Erythroblast (primary cell): ENCODE measurements at places on chromosomes 16 and 17.

DNA sequence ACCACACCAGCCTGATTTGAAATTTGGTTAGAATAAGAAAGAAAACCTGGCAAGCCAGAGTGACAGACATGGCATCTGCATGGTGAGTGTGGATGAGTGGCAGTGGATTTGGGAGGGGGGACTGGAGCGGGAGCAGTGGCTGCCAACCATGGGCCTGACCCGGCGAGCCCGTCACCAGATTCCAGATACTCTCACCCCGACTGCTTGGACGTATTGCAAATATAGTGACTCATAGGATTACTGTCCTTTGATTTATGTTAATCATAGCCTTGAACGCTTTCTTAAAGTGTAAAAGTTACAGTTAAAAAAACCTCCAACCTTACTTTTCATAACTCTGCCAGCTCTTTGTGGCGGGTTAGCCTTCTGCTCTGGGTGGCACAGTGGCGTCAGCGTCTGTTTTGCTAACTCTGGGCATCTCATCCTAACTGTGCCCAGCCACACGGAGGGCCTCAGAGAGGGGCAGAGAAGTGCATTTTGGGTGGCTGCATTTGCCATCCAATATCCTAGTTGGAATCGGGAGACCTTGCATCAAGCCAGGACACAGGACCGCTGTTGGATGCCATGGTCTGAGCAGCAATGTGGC is 26.8 kb upstream of the FOXK2 start:
- DNase-seq = no peak

- DNase-seq = no peak
Measured at GRCh38 chr17:65185062-65185461, 47.9 kb downstream of the RGS9 start.

DNA sequence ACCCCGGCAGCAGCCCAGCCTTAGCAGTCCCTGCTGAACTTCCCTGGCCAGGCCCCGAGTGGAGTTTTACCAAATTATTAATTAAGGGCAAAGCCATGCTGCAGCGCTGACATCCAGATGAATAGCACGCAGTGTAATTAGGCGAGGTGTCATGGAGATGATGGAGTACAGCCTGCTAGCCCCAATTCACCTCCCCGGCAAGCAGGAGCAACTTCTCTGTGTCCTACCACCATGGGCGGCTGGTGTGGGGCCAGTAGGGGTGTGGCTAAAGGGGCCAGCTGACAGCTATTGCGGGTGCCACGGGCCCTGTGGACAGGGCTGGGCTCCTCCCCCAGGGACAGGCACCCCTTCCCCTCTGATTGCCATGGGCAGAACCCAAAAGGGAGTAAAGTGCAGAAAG is 24.5 kb downstream of the ENDOV start:
- DNase-seq = no peak

DNA sequence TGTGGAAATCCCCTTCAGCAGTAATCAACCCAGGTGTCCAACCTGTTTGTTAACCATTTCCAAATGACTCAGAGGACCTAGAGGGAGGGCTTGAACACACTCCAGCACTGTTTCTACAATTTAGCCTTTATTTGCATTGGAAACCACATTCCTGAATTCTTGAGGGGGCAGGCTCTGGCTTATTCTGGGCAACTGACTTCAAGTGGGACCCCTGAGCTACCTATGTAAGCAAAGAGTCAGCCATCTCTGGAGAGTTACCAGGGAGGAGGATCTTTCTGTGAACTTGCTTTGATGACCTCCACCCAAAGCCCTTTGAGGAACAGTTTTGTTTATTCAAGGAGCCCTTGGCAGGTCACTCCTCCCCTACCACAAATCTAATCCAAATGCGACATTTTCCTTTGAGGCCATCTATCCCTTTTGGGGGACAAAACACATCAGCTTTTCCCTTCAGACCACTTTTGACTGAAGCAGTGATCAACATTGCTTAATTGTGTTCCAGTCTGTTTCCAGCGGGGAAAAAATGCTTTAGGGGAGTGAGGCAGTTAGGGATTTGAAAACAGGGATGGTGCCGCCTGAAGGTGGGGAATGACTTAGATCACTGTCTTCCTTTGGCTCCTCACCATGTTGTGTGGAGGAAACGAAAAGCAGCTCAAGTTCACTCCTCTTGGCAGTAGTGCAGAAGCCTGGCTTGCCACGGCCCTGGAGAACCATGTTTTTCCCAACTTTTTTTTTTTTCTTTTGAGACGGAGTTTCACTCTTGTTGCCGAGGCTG is 46.2 kb downstream of the TUBD1 start:
- no peak for DNase-seq

GRCh38 chr17:78359321-78359996 is 418 bp downstream of the SOCS3 start:
- DNase-seq = peak; percentile 69

- no peak for DNase-seq
Measured at GRCh38 chr16:19804538-19805323, 79.9 kb downstream of the GPRC5B start.

DNA sequence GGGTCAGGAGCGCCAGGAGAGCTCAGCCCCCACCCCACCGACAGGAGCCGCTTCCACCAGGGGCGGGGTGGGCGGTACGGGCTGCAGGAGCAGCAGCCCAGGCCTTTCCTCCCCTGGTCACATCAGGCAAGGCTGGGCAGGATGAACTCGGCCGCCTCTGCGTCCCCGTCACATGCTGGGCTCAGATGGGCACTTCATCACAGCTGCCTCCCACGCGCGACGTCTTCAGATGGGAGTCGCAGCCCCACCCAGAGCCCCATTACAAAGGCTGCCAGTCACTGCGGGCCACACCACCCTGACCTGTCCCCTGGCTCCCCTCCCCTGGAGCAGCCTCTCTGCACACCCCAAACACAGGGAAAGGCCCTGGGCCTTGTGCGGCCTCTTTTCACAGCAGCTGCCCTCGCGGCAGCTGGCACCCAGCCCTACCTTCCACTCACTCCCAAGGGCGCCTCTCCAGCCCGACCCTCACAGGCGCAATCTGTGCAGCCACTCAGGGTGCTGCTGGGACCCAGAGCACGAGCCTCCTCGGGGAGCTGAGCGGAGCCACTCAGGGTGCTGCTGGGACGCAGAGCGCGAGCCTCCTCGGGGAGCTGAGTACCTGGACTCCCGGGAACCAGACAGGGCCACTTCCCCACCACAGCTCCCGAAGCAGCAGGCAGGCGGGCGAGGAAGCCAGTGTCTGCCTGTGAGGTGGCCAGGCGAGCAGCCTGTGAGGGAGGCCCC is 4.7 kb downstream of the ZNF598 start:
- DNase-seq = no peak

- DNase-seq = no peak
Measured at GRCh38 chr16:87626905-87627304, 24.6 kb downstream of the JPH3 start.

DNA sequence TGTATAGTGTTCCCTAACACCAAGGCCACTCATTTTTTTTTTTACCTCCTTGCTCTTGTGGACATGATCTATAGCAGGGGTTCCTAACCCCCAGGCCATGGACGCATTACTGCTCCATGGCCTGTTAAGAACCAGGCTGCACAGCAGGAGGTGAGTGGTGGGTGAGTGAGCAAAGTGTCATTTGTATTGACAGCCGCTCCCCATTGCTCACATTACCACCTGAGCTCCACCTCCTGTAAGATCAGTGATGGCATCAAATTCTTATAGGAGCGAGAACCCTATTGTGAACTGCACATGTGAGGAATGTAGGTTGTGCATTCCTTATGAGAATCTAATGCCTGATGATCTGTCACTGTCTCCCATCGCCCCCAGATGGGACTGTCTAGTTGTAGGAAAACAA is 342.0 kb downstream of the SOX9 start:
- no peak for DNase-seq

GRCh38 chr17:59513934-59514841 is 51.2 kb upstream of the DHX40 start:
- peak; percentile 16 for DNase-seq

DNA sequence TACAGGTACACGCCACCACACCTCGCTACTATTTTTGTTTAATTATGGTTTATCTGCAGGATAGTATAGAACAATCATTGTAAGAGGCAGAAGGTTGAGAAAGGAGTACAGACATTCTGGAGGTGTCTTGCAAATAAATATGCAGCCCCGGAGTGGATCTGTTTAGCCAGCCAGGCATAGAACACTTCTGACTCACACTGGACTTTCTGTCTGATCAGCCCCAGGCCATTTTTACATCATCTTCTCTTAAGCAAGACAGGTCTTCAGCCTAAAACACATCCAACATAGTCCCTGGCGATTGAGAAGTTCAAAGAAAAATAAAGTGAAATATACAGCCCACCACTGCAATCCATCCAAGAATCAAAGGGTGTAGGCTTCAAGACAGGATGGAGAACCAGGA is 81.4 kb downstream of the XYLT1 start:
- no peak for DNase-seq

- DNase-seq = no peak
Measured at GRCh38 chr17:55482591-55483389, 28.5 kb downstream of the SMIM36 start.

DNA sequence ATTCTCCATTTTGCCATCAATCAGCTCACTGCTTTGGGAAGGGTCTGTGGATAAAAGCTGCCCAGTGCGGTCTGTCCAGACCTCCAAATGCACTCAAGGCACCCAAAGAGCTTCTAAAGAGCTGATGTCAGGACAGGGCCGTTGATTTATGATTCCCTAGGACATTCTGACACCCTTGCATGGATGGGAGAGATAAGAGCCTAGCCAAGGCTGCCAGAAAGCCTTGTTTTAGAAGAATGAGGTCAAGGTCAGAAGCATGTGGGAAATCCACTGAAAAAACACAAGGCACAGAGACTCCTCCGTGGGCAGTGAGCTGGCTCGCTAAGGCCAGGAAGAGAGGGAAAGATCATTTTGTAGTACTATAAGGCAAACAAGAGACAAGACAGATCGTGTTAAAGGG is 214.0 kb downstream of the CDH11 start:
- no peak for DNase-seq

- DNase-seq = no peak
Measured at GRCh38 chr16:57024894-57025680, 35.7 kb downstream of the NLRC5 start.

- no peak for DNase-seq
Measured at GRCh38 chr16:60107437-60107836, 1373.3 kb upstream of the GOT2 start.

GRCh38 chr17:81409190-81409935 is 14.1 kb downstream of the BAHCC1 start:
- DNase-seq = no peak

GRCh38 chr17:27496005-27496404 is 39.8 kb downstream of the KSR1 start:
- DNase-seq = no peak

GRCh38 chr16:73151225-73151624 is 103.3 kb upstream of the ZFHX3 start:
- no peak for DNase-seq

GRCh38 chr17:21119247-21119918 is 7.4 kb upstream of the DHRS7B start:
- DNase-seq = peak; percentile 69

GRCh38 chr16:86772671-86773353 is 194.5 kb downstream of the FOXL1 start:
- no peak for DNase-seq

DNA sequence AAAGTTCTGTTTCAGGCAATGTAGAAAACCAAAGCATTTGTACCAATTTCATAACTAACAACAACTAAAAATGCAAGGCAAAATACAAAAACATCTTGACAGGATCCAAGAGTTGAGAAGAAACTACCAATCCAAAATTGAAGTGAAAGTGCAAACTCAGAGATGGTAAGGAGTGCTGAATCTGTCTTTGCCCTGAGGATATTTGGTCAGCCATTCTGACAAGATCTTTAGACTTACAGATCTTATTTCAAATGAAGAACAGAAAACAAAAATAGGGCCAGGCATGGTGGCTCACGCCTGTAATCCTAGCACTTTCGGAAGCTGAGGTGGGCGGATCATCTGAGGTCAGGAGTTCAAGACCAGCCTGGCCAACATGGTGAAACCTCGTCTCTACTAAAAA is 412.8 kb downstream of the ZFHX3 start:
- DNase-seq = no peak

- DNase-seq = no peak
Measured at GRCh38 chr17:42049834-42050392, 488 bp downstream of the C17orf113 start.

DNA sequence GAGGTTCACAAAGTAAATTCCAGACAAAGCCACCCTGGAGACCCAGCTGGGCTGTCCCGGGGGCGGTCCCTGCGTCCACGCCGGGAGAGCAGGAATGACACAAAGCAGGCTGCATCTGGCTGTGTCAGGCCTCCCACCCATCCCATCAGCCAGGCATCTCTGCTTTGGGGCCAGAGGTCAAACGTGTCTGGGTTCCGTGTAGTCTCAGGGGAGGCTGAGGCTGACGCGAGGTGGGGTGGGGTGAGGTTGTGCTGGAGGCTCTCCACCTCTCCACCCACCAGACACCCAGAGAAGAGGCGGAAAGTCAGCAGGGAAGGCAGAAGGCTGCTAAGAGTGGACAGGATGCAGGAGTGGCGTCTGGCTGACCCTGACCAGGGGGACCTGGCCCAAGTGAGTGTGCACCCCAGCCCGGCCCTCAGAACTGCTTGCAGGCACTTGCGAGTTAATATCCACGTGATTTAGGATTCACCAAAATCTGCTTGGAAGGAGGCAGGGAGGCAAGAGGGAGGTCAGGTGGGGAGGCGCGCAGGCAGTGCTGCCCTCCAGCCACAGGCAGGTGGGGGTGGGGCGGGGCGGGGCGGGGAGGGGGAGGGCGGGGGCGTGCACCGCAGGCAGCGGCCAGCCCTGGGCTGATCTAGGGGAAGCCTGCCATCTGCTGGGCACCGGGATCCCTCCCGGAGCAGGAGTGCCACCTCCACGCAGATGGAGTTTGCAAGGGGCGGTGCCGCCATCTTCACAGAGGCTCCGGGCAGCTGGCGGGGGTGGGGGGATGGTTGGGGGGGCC is 44.3 kb downstream of the TBC1D16 start:
- peak; percentile 63 for DNase-seq

DNA sequence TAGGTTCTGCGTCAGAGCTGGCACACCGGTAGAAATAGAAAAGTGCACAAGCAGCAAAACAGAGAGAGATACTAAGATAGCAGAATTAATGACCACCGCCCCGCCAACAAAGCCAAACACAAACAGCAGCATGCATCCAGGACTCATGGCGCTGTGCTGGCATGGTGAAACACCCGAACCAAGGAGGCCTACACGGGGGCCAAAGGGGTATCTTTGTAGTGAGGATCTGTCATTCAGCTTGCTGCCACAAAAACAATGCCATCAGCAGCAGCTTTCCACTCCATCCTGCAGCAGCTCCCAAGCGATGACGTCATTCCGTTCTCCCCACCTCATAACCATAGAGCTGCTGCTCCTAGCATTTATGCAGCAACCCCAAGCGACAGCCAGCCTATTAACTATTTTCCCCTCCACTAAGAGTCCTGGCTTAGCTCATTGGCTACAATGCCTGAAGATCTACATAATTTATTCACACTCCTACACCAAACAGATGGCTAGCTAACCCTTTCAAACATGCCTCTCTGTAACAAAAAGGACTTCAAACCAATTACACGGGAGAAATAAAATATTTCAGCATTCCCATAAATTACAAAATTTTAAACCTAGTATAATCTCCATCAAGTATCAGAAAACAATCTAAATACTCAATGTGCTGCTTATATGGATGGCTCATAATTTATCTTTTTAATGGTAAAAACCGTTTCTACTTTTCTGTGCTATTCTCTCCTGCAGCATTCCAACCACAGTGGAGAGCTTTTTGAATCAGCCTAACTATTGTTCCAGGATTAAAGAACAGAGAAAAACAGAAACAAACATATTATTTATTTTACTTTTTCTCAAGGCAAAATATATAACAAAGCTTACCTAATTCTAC is 73.9 kb downstream of the SPAG9 start:
- peak; percentile 46 for DNase-seq
